ENCODE measurements at places on chromosomes 3 and 15.

- DNase-seq: no peak
Measured at GRCh38 chr3:113210604-113211329, 590 bp upstream of the BOC start.

- DNase-seq: no peak
Measured at GRCh38 chr3:17054301-17054981, 169.7 kb downstream of the PLCL2 start.

DNA sequence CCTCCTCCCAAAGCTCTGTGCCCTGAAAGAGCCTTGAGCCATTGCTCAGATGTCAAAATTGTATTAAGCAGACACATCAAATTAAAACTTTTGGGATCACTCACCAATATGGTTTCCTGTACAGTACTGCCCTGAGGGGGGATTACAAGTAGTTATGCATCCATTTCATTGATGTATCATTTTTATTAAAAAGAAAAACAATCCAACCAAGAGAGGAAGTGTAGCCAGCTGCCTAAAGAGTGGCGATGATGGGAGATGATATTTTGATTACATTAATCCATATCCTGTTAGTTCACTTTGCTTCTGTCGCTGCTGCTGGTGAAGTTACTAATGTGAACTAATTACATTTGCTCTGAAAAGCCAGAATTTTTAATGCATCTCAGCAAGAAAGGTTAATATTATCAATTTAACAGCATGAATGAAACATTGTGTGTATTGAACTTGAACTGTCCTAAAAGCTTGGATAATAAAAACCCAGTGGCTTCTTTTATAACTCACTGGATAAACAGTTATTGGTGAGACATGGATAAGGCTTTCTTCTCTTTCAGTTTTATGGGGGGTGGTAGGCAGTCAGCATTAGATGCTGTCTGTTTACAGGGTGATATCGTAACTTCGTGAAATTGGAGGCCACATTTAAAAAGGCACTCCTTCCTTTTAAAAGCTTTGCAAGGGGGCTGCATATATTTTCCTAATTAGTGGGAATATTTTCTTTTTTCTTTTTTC lies 87.7 kb downstream of the IGF1R start:
- DNase-seq: peak; percentile 77

- no peak for DNase-seq
Measured at GRCh38 chr3:79286882-79287281, 480.9 kb downstream of the ROBO1 start.

- DNase-seq: no peak
Measured at GRCh38 chr15:41981371-41982132, 9.2 kb upstream of the EHD4 start.

DNA sequence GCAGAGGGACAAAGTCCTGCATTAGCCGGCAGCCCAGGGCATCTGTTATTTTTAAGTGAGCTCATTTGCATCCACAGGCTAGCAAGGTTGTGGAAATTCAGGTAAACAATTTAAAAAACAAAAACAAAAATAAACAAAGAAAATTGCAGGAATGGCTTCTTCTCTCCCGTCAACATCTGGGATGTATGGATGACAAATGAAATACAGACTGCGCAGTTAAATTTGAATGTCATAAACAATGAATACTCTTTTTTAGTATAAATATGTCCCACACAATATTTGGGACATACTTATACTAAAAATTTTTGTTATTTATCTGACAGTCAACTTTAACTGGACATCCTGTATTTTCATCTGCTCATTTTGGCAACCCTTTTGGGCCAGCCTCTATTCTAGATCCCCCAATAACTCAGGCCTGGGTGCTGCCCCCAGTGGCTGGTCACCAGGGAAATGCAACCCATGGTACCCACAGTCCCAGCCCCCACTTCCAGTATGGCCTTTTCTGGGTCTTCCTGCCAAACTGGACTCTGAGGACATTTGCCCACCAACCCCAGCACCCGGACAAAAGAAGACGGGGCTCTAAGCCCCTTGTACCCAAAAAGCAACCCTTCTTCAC lies 12.7 kb downstream of the GRM2 start:
- no peak for DNase-seq

DNA sequence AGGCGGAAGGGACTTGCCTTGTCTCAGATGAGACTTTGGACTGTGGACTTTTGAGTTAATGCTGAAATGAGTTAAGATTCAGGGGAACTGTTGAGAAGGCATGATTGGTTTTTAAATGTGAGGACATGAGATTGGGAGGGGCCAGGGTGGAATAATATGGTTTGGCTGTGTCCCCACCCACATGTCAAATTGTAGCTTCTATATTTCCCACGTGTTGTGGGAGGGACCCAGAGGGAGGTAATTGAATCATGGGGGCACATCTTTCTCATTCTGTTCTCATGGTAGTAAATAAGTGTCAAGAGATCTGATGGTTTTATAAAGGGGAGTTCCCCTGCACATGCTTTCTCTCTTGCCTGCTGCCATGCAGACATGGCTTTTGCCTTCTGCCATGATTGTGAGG lies 89.2 kb downstream of the CGGBP1 start:
- no peak for DNase-seq

DNA sequence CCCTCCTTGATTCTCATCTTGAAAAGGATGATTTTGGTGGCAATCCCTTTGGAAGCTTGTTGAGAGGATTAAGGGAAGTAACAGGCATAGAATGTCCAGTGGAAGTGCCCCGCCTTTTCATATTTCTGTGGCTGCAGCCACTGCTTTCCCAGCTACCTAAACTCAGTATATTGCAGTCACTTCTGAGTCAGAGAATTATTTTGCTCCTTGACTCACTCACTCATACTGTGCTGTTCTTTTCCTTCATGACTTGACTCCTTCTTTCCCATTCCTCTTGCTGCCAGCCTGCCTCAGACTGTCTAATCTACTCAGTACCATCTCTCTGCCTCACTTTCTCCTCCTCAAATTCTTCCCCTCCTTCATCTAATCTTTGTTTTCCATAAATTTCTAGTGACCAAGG lies 26.5 kb upstream of the POLR2M start:
- no peak for DNase-seq

DNA sequence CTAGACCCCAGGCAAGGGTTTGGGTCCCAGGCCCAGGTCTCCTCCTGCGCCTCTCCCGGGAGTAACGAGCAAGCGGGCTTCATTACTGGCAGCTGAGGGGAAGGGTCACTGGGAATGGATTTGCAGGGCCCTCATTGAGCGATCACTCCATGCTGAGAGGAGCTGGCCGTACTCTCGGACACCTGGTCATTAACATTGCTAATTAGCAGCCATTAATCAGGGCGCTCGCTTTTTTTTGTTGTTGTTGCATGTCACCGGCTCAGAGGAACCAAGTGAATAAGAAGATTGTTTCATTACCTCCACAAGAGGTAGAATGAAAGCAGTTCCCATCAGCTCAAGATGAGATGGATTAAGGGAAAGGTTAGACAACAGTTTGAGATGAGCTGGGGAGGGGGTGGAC lies 293.0 kb upstream of the ATP11B start:
- DNase-seq: no peak

- DNase-seq: no peak
Measured at GRCh38 chr15:90529011-90529370, 732 bp upstream of the CRTC3 start.

DNA sequence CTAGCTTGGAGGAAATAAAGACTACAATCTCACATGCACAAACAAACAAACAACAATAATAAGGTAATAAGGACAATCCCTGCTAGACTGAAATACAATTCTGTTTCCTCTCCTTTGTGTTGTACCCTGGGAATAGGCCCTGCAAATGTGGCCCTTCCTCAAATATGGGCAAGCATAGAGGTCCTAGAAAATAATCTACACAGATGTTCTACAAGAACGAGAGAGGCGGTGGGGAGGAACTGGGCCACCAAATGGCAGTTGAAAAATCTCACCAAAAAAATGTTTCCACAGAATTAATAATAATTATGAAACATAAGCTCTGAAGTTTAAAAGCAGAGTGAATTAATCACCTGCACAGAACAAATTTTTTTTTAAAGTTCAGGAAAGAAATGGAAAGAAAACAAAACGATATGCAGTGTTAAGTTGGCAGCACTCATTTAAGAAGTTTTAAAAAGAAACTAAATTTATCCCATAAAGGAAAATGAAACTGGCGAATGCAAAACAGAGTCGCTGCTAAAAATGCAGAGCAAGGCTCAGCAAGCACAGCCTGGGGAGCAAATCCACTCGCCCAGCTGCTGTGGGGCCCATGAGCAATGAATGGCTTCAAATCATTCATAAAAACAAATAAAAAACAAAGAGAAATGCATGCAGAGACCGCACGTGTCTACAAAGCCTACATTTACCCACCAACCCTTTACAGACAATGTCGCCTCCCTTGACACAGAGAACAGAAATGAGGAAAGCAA lies 475.4 kb downstream of the OCA2 start:
- no peak for DNase-seq

DNA sequence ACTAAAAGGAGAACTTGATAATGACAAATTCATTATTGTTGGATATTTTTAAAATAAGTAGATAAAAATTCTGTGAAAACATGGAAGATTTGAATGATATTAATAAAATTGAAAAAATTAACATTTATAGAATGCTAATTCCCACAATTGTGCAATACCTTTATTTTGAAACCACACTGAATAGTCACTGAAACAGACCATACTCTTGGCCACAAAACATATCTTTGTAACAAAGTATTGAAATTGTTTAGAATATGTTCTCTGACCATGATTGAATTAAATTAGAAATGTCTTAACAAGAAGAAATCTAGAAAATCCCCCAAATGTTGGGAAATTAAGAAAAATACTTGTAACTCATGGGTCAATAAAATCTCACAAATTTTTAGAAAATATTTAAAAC lies 49.2 kb downstream of the ARHGAP11B start:
- DNase-seq: no peak

GRCh38 chr3:140207541-140207940 lies 272.6 kb downstream of the CLSTN2 start:
- DNase-seq: no peak

- DNase-seq: no peak
Measured at GRCh38 chr3:166462891-166463470, 625.8 kb upstream of the BCHE start.

GRCh38 chr15:69903470-69904469 lies 193.9 kb downstream of the TLE3 start:
- DNase-seq: no peak

DNA sequence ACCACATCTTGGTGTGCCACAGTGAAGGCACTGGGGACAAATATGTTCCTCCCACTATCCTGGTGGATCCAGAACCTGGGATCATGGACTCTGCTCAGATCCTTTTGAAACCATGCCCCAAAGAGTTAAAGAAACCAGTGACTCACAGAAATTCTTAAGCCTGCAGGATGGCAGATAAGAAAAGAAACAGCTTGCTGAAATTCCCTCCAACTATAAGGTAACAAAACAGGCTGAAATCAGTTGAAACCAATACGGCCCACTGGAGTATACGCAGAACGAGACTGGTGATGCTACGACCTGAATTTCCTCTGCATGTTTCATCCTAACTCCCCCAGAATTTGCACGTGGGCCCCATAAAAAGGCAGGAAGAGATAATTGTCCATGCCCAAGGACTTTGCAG lies 209.6 kb downstream of the TJP1 start:
- no peak for DNase-seq

- no peak for DNase-seq
Measured at GRCh38 chr3:55309336-55309735, 177.8 kb downstream of the WNT5A start.

GRCh38 chr3:142943870-142944269 lies 19.6 kb downstream of the PAQR9 start:
- DNase-seq: no peak

DNA sequence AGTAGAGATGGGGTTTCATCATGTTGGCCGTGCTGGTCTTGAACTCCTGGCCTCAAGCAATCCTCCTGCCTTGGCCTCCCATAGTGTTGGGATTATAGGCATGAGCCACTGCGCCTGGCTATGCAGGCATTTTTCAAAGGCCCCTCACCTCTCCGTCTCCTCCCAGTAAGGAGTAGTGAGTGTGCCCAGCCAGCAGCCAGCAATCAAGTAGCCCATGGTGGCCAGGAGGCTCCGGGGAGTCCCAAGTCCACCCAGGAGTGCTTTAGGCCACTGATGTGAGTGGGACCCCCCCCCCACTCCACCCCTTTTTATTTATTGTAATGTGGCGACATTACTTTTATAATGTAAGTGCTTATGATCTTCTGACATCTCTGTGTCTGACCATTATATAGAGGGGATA lies 8.1 kb downstream of the ISG20 start:
- DNase-seq: no peak

- DNase-seq: no peak
Measured at GRCh38 chr3:107411056-107411455, 33.8 kb downstream of the CCDC54 start.

DNA sequence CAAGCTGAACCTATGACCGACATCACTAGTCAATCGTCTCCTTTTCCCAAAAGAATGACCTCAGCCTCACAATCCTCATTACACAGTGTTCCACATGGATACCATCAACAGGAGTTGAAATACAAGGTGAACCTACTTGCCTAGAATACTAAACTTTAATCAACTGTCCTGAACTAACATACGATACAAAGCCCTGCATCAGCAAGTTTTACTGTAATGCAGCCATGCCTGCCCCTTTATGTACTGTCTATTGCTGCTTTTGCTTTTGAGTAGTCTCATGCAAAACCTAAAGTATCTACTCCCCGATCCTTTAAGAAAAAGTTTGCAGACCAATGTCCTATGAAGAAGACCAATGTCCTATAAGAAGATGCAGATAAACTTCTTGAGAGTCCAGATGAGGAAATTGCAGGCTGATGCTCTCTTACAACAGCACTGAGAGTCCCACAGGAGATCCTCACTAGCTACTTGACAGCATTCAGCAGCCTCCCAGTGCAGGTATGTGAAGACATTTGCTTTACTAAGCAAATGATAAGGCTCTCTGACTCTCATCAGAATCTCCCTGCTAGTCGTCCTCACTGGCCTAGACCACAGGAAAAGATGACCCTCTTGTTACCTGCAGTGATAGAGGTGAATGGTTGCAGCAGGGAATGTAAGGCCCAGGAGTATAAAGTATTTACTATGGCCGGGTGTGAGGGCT lies 23.6 kb downstream of the SUCLG2 start:
- DNase-seq: no peak

DNA sequence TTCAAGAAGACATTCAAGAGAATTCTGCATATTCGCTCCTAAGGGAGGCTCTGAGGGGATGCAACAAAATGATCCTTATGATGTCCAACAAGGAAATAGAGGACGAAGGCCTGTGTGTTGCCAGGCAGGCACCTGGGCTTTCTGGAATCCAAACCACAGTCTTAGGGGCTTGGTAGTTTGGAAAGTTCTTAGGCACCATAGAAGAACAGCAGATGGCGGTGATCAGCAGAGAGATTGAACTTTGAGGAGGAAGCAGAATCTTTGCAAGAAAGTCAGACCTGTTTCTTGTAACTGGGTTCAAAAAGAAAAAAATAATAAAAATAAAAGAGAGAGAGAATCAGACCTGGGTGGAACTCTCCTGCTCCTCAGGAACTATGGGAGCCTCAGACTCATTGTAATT lies 11.7 kb upstream of the ATG7 start:
- DNase-seq: no peak
